NB4 (cell line): ENCODE measurements at places on chromosomes 6 and 20.

- DNase-seq = no peak
These were observed 345.5 kb downstream of the THBS2 start for GRCh38 chr6:168908166-168908565.

- DNase-seq = peak; percentile 87
These were observed 6.5 kb downstream of the MBOAT1 start for GRCh38 chr6:20205722-20206161.

DNA sequence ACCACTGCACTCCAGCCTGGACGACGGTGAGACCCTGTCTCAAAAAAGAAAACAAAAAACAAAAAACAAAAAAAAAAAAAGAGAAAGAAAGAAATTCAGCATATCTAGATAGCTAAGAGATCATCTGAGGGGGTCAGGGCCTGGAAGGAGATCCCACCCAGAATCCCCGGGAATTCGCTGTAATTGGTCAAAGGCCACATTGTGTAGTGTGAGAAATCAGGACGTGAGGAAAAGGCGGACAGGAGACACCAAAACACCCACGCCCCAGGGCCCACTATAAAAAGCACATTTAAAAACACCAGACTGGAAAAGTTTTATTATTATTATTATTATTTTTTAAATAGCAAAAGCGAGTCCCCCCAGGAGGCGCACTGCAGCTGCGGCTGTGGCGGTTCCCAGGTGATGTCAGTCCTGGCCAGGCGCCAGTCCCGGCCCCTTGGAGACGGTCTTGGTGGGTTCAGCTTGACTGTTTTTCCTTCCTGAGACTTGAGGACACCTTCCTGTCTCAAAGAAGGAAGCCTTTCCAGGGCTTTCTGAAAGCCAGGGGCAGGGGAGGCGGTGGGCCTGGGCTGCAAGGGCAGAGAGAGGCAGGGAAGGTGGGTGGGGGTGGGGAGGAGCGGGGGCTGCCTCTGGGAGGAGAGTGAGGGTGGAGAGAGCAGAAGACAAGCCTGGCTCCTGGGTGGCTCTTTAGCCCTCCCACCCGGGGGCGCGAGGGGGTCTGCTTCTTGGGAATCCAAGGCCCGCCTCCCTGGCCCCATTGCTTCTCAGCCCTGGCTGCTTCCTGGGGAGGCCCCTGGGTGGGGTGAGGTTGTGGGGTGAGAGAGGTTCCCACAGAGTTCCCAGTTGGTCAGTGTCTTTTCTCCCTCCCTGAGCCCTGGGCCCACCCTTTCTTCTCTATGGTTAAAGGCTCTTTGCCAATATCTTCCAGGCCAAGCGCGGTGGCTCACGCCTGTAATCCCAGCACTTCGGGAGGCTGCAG lies 14.5 kb downstream of the TCF15 start:
- DNase-seq = no peak

- no peak for DNase-seq
These were observed 7.5 kb downstream of the CEP57L1 start for GRCh38 chr6:109102762-109103161.

GRCh38 chr6:12635813-12636212 lies 80.8 kb upstream of the PHACTR1 start:
- no peak for DNase-seq

GRCh38 chr6:157333537-157333936 lies 10.2 kb upstream of the TMEM242 start:
- no peak for DNase-seq

GRCh38 chr6:159023893-159024292 lies 20.9 kb downstream of the TAGAP start:
- no peak for DNase-seq

DNA sequence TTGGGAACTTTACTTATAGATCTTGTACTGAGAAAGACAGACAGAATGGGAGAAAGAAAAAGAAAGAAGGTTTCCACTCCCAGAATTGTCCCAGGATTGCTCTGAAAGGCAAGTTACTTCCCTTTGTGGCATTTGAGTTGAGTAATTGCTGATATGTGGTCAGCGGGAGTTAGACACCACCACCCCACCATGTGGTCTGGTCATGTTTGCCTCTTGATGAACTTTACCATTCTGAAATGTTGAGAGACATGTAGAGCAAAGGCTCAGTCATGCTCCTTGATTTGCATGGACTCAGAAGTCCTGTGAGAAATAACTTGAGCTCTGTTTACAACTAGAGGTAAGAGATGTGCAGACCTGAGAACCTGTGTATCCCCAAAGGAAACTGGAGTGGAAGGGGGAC lies 17.1 kb downstream of the TCF21 start:
- peak; percentile 80 for DNase-seq

- DNase-seq = no peak
These were observed 83.8 kb upstream of the FAM184A start for GRCh38 chr6:119162134-119162775.

DNA sequence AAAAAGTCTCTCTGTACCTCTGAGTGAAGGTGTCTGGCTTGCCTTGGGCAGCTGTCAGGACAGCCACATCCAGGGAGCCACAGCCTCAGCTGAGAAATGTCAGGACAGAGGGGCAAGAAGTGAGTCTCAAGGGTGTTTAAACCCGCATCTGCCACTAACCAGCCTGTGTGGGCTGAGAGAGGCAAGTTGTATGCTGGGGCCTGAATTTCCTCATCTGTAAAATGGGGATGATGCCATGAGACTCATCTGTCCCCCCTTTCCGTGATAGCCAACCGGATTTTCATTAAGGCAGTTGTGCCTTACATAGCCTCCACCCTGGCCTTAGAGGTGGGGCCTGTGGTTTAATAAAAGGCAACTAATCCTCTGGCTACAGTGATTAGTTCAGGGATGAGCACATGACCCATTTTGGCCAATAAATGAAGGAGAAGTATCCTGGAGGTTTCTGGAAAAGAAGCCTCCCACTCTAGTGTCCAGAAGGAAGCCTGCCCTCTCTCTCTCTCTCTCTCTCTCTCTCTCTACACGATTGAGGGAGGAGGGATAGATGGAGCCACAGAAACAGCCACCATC lies 79.3 kb downstream of the BMP7 start:
- DNase-seq = no peak

DNA sequence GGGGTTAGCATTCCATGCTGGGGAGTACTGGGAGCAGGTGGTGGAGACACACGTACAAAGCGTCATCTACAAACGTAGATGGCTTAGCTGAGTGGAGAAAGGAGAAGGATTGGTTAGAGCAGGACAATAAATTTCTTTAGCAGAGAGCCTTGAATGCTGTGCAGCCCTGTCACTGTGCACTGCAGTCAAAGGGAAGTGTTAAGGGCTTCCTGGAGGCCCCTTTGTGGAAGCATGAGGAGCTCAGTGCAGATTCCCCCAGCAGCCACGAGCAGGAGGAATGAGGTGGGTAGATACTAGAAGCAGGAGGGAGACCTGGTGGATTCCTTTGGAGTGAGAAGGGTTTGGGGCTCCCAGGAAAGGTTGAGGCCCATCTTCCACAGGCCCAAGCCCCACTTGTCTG lies 6.1 kb upstream of the TREML4 start:
- peak; percentile 56 for DNase-seq

DNA sequence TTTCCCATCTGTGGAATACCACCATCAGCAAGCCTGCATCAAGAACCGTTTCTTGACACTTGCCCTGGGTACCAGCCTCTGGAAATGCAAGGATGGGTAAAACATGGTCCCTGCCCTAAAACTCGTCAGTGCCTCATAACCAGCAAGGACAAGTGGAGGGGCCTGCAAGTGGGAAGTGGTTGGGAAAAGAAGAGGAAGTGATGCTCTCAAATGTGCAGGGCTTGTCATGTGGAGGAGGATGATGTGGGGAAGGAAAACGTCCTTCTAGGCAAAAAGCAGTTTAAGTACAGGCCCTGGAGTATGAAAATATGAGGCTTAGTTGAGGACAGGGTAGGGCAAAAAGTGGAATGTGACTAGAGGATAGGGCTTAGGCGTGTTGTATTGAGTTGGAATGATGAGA lies 19.0 kb downstream of the RREB1 start:
- DNase-seq = peak; percentile 85

- DNase-seq = no peak
These were observed 569 bp upstream of the CDC5L start for GRCh38 chr6:44386929-44387345.

DNA sequence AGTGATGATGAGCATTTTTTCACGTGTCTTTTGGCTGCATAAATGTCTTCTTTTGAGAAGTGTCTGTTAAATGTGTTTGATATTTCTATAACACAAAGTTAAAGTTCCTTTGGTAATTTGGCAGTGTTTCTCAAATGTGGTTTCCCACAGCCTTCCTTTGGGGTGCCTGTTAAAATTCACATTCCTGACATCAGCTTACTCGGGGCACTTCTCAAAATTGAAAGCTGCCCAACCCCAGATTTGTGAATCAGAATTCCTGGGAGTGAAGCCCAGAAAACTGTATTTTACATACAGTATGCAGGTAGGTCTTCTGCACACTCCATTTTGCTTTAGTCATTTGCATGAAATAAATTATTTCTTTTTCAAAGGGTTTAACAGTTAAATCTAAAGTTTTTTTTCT lies 207.9 kb downstream of the GMPR start:
- no peak for DNase-seq

- DNase-seq = no peak
These were observed 503.6 kb downstream of the MMUT start for GRCh38 chr6:48959251-48960060.

- DNase-seq = no peak
These were observed 30.2 kb upstream of the FOXP4 start for GRCh38 chr6:41515995-41516394.

DNA sequence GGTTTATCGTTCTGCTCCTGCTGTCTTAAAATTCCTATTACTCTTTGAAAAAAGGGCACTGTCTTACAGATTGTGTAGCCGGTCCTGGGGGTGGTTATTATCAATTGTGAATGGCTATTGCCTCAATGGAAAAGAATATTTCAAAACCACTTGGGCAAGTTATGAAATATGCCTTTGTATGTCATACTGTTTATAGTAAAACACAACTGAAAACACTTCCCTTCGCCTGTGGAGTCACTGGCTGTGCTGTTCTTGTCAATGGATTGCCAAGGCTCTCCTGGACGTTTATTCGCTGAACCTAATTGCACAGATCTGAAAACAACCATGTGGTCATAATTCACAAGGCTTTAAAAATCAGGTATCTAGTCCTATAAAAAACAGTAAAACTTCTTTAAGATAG lies 47.8 kb upstream of the TAGAP start:
- peak; percentile 91 for DNase-seq

DNA sequence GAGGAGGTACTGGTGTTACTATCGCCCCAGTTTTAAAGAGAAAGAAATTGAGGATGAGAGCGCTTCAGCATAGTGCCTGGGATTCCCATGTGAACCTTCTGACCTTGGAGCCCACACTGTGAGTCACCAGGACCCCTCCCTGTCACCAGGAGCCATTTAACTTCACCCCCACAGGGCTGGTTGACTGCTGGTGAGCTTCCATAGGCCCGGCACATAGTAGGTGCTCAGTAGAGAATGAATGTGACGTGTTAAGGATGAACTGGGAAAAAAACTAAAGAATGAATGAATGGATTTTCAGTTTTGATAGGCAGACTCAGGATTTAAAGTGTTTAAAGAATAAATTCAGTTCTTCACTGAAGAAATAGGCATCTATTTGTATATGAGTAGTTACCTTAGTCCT lies 53.3 kb upstream of the KIF25 start:
- no peak for DNase-seq

DNA sequence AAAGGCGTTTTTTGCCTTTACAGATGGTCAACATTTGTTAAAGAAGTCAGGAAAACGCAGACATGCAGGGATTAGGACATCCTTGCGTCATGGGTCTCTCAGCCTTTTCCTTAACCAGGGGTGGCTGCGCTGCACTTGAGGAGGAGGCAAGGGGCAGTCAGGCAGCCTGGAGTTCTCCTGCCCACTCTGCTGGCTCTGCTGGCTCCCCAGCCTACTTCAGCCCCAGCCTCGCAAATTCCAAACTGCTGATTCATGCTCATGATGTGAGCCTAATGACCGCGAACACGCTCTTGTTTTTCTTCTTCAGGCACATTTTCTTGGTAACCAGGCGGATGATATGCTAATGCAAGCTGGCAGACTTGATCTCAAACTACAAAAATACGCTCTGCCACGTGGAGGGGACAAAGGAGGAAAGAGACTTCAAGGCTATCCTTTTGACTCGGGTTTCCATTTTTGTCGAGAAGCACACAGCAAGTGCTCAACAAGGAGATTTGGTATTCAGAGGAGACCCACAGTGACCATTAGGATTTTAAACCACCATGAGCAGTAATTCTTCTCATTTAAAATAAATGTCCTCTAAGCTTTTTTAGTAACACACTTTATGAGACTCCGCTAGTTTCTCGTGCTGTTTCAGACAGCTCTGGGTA lies 290.3 kb upstream of the STXBP5 start:
- peak; percentile 90 for DNase-seq

DNA sequence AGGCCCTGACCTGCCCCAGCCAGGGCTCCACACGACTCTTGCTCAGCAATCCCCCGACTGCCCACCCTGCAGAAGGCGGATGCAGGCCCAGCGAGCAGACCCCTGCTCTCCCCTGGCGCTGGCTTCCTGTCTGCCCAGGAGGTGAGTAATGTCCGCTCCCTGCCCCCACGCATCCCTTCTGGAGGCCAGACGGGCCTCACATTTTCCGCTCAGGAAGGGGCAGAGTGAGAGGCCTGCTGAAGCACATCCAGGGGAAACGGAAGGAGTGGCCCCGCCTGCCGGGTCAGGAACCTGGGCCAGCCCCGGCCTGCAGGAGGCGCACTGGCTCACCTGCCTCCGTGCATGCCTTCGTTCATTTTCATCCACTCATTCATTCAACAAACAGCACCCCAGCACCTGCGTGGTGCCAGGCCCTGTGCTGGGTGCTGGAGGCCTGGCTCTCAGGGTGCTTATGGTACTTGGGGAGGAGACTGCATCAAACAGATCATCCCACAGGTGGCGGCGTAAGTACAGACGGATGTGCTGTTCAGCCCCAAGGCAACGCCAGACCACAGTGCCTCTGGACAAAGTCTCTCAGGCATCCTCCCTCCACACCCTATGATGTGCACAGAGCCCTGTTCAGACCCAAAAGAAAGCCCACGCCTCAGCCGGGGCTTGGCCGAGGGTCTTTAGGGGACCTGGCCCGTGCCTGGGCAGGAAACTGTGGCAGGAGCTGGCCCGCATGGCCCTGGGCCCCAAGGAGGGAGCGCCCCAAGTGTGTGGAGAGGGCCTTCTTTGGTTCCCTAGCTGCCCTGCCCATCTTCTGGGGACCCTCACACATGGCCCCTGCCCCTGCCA lies 112.1 kb downstream of the ASXL1 start:
- peak; percentile 77 for DNase-seq

- no peak for DNase-seq
These were observed 22.4 kb downstream of the ATP9A start for GRCh38 chr20:51745804-51746203.

- no peak for DNase-seq
These were observed 149.7 kb downstream of the LRRC1 start for GRCh38 chr6:53944543-53944942.

DNA sequence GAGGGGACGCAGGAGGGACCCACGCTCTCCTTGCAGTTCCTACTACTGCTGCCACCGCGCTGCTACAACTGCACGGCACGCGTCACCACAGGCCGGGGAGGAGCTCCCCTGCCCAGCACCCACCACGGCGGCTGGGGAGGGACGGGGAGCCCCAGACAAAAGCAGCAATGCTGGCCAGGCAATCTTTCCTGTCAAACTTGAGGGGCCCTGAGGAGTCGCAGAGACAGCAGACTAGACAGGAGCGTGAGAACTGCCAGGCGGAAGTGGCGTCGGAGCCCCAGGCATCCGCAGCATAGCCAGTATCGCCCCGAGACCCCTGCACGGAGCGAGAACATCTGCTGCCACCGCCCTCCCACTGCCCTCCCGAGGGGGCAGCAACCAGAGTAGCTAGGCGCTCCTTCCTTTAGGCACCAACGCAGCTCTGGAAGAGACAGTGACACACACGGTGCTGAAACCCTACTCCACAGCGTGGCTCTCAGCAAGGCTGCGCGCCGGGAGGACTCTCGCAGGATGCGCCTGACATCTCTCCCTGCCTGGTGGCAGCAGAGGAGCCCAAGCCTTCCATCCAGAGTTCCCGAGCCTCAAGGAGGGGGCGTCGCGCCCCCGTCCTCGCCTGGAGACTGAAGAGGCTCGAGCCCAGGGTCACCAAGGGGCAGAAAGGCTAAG lies 2.2 kb downstream of the TAF4 start:
- no peak for DNase-seq
